ENCODE measurements at places on chromosomes 3 and 15.
A peak's percentile ranks its signal among the peaks of the same experiment; 100 is the strongest.

GRCh38 chr3:66722675-66723074 is 221.9 kb upstream of the LRIG1 start:
- peak; percentile 82 for DNase-seq

DNA sequence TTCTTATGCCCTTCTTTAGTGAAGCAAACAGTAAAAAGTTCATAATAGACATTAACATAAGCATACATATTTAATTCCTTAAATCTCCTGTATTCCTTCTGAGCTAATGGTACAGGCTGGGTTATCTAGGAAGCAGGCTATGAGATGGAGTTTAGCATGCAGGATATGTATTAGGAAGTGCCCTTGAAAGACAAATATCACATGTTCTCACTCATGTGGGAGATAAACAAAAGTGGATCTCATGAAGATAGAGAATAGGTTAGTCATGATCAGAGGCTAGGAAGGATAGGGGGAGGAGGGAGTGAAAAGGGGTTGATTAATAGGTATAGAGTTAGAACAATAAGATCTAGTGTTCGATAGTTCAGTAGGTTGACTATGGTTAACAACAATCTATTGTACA is 105.4 kb downstream of the CLASP2 start:
- no peak for DNase-seq

DNA sequence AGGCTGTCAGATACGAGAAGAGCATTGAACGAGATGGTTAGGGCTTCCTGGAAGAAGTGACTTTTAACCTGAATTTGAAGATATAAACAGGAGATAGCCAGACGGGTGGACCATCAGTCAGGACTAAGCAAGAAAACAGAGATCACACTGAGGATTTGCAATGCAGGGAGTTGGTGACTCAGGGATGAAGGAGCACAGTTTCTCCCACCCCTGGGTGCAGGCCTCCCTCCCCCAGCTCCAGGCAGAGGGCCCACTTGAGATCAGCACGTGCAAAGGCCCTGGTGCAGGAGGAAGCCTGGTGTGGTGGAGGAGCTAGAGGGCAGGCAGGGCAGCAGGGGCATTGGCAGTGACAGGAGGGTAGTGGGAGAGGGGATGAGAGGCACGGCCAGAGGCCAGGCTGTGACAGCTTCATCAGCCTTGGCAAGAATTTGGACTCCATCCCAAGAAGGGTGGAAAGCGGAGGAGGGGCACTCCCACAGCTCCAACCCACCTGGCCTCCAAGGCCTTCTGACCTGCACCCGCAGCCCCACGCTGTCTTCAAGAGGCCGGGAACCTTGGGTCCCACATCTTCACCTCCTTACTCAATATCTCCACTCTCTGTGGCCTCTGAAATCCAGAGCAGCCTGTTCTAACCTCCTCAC is 8.7 kb upstream of the PCSK6 start:
- no peak for DNase-seq

DNA sequence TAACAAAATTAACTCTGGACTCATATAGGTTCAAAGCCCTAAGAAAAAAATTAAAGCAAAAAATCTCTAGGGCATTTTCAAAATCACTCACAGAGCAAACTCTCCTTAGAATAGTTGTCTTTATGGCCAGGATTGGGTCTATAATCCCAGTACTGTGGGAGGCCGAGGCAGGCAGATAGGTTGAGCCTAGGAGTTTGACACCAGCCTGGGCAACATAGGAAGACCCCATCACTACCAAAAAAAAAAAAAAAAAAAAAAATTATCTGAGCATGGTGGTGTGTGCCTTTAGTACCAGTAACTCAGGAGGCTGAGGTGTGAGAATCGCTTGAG is 378.1 kb upstream of the TGFBR2 start:
- DNase-seq = no peak

DNA sequence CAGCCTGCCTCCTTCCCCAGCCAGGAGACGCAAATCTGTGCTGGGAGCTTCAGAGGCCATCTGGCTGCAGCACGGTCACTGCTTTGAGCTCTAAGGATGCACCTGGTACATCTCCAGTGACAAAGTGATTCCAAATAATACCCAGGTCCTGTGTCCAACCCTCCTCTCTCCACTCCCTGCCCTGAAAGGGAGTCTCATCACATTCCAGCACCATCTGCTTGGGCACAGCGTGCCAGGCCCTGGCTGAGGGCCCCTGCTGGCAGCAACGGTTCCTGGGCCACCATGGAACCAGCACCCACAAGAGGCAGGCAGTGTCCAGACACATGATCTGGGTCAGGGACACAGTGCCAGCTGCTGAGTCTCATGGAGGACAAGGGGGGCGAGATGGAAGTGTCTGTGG is 81.3 kb downstream of the MTHFS start:
- no peak for DNase-seq

DNA sequence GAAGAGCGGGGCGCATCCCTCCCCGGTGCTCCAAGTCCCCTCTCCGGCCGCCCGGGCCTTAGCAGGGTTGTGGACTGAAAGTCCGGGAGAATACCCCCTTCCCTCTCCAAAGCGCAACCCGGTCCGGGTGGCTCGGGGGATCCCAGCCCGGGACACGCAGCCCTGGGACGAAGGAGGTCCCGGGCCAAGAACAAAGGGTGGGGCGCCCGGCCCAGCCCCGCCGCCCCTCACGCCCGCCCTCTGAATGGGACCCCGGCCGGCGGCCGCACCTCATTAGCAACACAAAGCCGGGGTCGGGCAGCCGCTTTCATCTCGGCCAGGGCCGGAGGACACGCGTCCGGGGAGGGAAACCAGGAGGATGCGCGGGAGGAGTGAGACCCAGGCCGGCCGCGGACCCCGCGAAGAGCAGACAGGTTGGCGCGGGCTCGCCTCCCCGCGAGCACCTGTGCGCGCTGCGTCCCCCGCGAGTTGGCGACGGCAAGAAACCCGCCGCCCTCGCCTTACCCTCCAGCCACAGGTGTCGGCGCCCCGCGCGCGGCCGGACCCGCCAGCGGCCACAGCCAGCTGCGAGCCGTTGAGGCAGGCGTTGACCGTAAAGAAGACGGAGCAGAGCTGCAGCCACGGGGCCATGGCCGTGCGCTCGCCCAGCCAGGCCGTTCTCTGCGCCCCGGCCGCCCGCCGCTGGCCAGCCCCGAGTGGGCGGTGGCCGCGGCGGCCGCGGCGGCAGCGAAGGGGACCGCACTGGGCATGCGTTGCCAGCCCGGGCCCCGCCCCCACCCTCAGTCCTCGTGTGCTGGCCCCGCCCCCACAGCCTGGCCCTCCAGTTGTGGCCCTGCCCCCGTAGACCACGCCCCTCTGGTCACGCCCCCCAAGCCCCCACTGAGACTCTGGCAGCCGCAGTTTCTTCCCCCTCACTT is at the start of gene IL17RD:
Gene IL17RD, minus strand, starts transcription at position 697 of the 917 bp plus-strand sequence. Its CDS starts 67 bp downstream, at position 630.
- DNase-seq = peak; percentile 71

DNA sequence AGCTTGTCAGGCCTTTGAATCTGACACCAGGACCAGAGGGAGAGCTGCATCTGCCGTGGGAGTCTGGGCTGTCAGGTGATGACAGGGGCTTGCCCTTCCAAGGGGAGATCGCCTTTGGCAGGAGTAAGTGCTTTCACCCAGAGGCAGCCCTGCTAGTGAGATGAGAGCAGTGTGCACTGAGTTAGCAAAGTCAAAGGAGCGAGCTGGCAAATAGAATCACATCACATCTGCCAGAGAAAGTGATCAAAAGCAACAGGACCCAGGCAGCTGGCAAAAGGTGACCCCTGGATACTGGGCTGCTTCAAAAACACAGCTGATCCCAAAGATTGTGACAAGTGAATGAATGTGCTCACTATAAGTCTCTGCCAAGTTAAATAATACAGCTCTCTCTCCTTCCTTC is 36.1 kb upstream of the PYDC2 start:
- no peak for DNase-seq

DNA sequence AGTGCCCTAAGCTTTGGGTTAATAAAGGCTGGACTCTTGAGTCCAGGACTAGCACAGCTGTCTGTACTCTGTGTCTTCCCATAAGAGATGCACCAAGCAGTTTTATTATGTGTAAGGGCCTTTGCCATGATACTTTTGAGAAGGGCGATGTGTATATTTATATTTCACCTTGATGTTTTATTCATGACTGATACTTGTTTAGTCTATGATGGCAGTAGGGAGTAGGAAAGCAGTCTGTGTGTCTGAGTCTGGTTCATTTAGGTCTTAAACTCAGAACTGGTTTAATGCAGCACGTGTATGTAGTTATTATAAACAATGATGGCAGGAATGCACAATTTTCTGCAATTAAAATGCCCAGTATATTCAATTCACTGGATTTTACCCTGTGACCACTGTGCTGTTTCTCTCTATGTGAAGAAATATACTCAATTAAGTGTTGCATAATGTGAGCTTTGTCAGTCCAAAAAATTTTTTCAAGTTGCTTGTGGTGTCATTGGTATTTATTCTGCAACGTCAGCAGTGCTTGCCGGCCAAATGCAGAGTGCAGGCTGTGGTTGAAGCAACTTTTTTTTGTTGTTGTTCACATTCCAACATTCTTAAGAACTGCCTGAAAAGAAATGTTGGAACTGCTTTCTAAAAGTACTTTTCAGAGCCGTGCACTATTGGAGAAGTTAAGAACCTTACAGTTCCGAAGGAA is 423.7 kb upstream of the SEMA6D start:
- peak; percentile 90 for DNase-seq

DNA sequence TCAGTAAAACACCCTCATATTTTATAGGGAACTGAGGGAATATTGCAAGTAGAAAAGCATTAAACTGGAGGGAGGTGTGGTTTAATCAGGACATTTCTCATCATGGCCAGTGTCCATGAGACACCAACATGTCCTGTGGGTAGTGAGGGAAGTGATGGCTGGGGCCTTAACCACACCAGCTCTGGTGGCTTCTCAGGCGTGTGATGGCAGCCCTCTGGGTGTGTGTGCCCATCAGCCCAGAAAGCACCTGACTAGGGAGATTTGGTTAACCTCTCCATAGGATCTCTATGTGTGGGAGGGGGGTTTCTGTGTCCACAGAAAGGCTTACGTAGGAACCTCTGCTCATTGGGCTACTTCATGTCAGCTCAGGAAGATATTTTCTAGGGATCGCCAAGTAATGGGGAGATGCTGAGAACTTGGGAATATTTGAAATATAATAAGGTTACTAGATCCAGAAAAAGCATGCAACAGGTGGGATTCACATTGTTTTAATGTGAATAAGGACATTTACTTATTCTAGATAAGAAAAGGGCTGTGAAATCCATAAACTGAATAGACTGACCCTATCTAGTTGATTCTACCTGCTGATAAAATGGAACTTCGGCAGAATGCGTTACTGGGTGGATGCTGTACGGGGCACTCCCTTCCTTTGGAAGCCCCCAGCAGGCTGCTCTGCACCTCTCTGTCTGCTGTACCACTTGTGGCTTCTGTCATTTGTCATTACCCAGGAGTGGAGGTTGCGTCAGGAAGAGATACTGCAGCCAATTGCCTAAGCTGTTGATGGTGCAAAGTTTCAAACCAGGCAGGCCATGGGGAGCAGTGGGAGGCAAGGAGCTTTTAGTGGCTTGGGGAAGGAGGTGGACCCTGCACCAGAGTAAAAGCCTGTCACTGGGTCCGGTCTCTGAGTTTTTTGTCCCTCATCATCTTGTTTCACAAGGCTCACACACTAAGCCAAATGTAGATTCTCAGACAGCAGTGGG is 21.5 kb downstream of the PDHB start:
- DNase-seq = no peak

DNA sequence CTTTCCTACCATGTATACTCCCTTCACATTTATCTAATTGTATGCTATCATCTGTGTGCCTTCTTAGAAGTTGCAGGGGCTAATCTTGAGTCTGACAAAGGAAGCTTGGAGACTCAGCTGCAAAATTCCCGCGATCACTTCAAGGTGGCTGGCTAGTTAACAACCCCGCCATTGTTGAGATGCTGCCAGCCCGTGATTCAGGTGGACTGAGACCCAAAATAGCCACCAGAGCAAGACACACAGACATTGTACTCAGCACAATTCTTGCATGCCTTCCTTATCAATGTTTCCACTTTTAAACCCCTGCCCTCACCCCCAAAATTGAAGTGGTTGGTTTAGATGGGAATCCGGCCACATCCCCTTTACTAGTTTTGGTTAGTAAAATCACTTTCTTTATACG is 225.8 kb upstream of the ZNF717 start:
- DNase-seq = no peak

GRCh38 chr3:133448478-133449122 is 48.7 kb downstream of the BFSP2 start:
- no peak for DNase-seq

GRCh38 chr3:98945101-98945524 is 43.6 kb upstream of the DCBLD2 start:
- no peak for DNase-seq

GRCh38 chr15:91780387-91780786 is 73.1 kb upstream of the SLCO3A1 start:
- DNase-seq = no peak

DNA sequence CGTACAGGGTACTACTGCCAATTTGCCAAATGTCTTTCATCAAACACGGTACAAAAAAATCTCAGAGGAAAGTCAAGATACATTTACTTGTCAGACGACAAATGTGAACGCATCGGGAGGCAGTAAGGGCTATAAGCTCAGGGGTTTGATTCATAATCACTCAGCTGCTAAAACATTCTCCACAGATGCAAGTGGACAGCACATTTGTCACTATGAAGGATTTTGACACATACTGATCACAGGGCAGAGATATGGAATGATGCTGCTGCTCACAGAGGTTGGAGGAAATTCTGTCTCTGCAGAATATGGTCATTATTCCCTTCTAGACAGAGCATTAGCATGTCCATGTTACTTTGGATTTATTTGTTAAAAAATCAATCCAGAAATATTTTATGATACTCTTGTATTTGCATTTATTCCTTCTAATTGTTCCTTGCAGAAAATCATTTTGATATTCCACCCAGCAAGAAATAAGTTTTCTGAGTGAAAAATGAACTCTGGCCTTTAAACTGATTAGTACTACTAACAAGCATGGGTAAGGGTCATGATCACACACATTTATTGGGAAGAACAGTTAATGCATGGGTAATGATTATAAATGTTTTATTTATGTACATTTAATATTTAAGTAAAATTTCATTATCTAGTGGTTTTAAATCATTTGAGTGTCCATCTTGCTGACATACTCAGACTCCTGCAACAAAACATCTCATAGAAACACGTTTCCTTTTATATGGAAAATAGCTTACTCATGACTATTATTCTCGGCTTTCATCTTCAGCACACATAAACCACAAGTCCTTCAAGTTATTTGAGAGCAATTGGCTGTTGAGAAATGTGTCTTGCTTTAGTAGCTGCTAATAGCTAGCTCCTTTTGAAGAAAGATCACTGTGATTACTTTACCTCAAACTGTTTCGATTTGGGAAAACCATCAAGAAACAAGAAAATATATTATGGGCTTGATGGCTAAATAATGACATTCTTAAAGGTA is 559.3 kb downstream of the MECOM start:
- peak; percentile 76 for DNase-seq

- DNase-seq = no peak
Measured at GRCh38 chr3:14540821-14541385, 761 bp upstream of the GRIP2 start.

- DNase-seq = no peak
Measured at GRCh38 chr3:150265305-150265704, 142.8 kb upstream of the TSC22D2 start.

DNA sequence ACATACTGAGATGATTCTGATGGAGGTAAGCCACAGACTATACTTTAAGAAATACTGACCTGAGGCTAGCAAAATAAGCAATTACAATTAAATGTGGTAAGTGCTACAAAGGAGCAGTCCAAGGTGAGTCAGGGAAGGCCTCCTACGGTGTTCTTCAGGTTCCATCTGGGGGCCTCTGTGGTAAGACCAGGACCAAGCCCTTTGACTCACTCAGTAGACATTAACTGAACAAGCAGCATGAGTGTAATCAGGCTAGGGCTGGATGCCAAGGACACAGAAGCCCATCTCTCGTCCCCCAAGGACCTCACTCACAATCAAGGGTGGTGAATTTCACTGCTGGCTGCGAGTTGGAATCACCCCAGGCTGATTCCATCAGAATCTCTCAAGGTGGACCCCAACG is 37.3 kb downstream of the DZIP1L start:
- DNase-seq = no peak

Data from fibroblast of villous mesenchyme (primary cell).